ENCODE measurements at places on chromosomes 6 and 20.

- DNase-seq = no peak
These were observed 27.4 kb downstream of the TGM6 start for GRCh38 chr20:2408111-2408510.

DNA sequence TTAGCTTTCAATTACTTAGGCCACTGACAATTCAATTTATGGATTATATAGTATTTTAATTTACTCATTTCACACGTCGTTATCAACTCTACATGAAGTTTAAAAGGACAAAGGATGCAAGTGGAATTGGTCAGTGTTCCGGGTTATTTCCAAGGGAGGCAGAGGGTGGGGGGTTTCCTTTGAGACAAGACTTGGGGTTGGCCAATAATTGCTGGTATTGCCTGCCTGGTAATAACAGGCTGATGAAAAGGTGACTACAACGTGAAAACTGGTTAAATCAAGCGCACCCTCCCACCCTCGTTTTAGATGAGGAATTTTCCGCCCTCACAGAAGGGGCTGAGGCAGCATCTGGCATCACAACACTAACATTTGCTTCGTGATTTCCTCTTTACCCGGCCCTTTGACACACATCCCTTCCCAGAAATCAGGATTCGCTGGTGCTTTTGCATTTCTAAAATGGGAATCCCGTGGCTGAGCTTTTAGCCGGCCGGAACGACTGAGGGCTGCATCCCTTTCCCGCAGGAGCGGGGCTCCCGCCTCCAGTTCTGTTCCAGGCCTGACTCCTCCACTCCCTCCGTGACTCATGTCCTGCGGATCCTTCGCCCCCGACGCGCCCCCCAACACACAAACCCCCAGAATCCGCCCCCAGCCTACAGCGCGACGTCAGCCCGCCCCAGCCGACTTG lies 999 bp upstream of the PIM1 start:
- DNase-seq = no peak

DNA sequence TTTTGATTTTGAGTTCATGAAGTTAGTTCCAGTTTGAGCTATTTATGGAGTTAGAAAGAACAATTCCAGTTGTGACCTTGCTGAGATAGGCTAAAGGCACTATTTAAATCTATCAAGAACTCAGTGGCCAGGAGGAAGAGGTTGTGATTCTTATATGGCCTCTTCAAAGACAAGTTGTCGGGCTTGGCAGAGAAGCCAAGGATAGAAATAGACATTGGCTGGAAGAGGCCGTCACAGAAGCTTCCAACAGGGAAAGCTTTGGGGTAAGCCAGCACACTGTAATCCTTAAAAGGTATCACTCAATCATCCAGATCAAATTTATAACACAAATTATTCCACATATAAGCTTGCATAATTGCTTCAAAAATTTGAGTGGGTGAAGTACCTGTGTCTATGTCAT lies 286.1 kb downstream of the SYNE1 start:
- DNase-seq = no peak

DNA sequence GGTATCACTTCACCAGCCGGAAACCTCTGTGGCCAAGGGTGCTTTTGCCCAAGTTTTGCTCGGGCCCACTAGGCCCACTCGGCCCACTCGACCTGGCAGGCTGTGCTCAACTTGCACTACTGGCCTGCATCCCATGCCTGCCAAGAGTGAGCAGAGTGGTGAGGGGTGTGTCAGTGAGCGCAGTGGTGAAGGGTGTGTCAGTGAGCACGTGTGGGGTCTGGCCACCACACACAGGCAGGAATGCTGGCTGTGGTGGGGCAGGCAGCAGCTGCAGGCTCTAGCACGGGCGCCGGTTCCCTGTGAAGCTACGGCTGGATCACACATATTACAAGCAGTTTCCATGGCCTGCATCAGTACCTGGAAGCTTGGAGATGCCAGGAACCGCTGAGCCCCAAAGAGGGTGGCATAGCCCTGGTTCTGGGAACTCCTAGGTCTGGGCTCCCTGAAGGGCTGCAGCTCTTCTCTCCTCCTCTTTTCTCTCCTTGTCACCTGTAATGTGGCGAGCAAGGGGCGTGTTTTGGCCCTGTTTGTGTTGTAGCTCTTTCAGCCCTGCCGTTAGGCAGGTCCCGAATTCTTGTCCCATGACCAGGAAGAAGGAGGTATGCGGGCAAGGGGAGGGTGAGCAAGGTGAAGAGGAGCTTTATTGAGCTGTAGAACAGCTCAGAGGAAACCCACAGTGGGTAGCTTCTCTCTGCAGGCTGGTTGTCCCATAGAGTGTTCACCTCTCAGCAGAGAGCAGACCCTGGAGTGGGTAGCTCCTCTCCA lies 51.0 kb upstream of the CLDN20 start:
- DNase-seq = no peak

DNA sequence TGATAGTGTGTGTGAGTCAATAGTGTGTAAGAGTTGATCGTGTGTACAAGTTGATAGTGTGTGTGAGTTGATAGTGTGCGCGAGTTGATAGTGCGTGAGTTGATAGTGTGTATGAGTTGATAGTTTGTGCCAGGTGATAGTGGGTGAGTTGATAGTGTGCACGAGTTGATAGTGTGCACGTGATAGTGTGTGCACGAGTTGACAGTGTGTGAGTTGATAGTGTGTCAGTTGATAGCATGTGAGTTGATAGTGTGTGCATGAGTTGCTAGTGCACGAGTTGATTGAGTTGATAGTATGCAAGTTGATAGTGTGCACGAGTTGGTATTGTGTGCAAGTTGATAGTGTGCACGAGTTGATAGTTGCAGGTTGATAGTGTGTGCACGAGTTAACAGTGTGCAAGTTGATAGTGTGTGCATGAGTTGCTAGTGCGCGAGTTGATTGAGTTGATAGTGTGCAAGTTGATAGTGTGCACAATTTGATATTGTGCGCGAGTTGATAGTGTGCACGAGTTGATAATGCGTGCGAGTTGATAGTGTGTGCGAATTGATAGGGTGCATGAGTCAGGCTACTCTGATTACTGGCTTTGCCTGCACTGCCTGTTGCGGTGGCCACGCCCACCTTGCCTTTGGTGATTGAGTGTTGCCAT lies 35.8 kb upstream of the IYD start:
- DNase-seq = no peak

GRCh38 chr6:71465096-71465495 lies 176.5 kb downstream of the OGFRL1 start:
- no peak for DNase-seq

DNA sequence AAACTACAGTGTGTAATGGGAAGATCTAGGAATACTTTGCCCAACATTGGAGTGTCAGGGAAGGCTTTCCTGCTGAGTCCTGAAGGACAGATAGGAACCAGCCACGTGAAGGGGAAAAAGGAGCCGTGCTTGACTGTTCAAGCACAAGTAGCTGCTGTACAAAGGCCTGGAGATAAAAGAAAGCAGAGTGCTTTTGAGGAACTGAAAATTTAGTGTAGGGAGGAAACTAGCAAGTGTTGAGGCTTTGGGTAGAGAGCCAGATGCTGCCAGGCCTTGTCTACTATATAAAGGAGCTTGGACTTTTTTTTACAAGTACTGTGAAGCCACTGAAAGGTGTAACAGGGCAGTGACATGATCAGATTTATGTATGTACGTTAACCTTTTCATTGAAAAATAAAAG lies 39.0 kb downstream of the DSE start:
- no peak for DNase-seq

Data from cortex of kidney (tissue), 1 donor.